Activated naive CD4-positive, alpha-beta T cell treated with anti-CD3 and anti-CD28 coated beads, Interleukin-2, amount 10 ng/mL, durations not matched to agents 5 hours and 36 hours (primary cell): ENCODE measurements at places on chromosomes 5 and 9. TPM values are rescaled to one million over a fixed set of nuclear protein-coding genes. Genes with fewer than 3 reads are reported as not detected.

CETN3 gene
- 23.4 TPM for total RNA-seq

SYK gene
- 0.35 TPM for total RNA-seq

PTGER4 gene
- 42.9 TPM for total RNA-seq

ECSCR gene
- total RNA-seq, result 0.58 TPM

HSPB3 gene
- total RNA-seq, result not detected

INSL4 gene
- not detected for total RNA-seq

CSF2 gene
- total RNA-seq, result 2.9 TPM

ZNF608 gene
- not detected for total RNA-seq

SOHLH1 gene
- not detected for total RNA-seq

ACSL6 gene
- 30.8 TPM for total RNA-seq

SH3GL2 gene
- total RNA-seq, result not detected

CNTNAP3B gene
- total RNA-seq, result not detected

PAX5 gene
- 0.43 TPM for total RNA-seq

MORN5 gene
- total RNA-seq, result not detected

PHF24 gene
- total RNA-seq, result not detected

ALDH1B1 gene
- total RNA-seq, result 9.4 TPM

LCN12 gene
- 2.4 TPM for total RNA-seq

SLC25A2 gene
- 1.1 TPM for total RNA-seq

CPEB4 gene
- 13.2 TPM for total RNA-seq

CD274 gene
- 10.7 TPM for total RNA-seq

SLC6A3 gene
- total RNA-seq, result not detected

GPR151 gene
- not detected for total RNA-seq

PSAT1 gene
- total RNA-seq, result 71.4 TPM

FAM200C gene
- total RNA-seq, result 0.55 TPM

GOLGA1 gene
- 16.9 TPM for total RNA-seq

NR3C1 gene
- 68.2 TPM for total RNA-seq

GADD45G gene
- 3.0 TPM for total RNA-seq

CAPSL gene
- total RNA-seq, result not detected

SPINK13 gene
- not detected for total RNA-seq

FRMD3 gene
- 1.0 TPM for total RNA-seq

TMEM171 gene
- not detected for total RNA-seq

GAS1 gene
- 0.58 TPM for total RNA-seq

FAM240B gene
- not detected for total RNA-seq
